ENCODE measurements at places on chromosomes 2 and 18. TPM values are rescaled to one million over a fixed set of nuclear protein-coding genes. Genes with fewer than 3 reads are reported as not detected.

Gene KRTCAP3
- 25.0 TPM for total RNA-seq

Gene CNTNAP5
- not detected for total RNA-seq

Gene PTH2R
- 0.19 TPM for total RNA-seq

Gene TMEM237
- total RNA-seq, result 4.7 TPM

Gene RTP5
- 0.54 TPM for total RNA-seq

Gene PLCD4
- total RNA-seq, result 0.51 TPM

Gene IMP4
- 75.2 TPM for total RNA-seq

Gene CD8A
- total RNA-seq, result 2.2 TPM

Gene PIEZO2
- not detected for total RNA-seq

Gene RNASEH1
- total RNA-seq, result 22.9 TPM

Gene GPAT2
- total RNA-seq, result 4.0 TPM

Gene DSG4
- not detected for total RNA-seq

Gene POTEJ
- not detected for total RNA-seq

Gene EFEMP1
- total RNA-seq, result not detected

Gene ARHGEF4
- total RNA-seq, result 2.7 TPM

Gene KIF1A
- not detected for total RNA-seq

Gene ABCG5
- total RNA-seq, result not detected

Gene LCT
- 0.79 TPM for total RNA-seq

Gene LOXL3
- total RNA-seq, result 0.50 TPM

Gene FOSL2
- 251 TPM for total RNA-seq

Gene FEV
- total RNA-seq, result not detected

Gene PCARE
- not detected for total RNA-seq

Gene EIF2AK3
- 28.6 TPM for total RNA-seq

Gene DYNC1I2
- total RNA-seq, result 32.8 TPM

Gene ACTR3
- total RNA-seq, result 172 TPM

Gene LHCGR
- not detected for total RNA-seq

Gene GATA6
- not detected for total RNA-seq

Gene HEATR5B
- 50.5 TPM for total RNA-seq

Gene ASPRV1
- 1.9 TPM for total RNA-seq

Gene INHBB
- total RNA-seq, result not detected

Gene HJURP
- total RNA-seq, result 0.27 TPM
